ENCODE measurements at places on chromosomes 16 and 17.

- DNase-seq, result no peak
These were observed 100.5 kb upstream of the HS3ST3A1 start for GRCh38 chr17:13702266-13702665.

- no peak for DNase-seq
These were observed 69.7 kb downstream of the NLK start for GRCh38 chr17:28112181-28112580.

DNA sequence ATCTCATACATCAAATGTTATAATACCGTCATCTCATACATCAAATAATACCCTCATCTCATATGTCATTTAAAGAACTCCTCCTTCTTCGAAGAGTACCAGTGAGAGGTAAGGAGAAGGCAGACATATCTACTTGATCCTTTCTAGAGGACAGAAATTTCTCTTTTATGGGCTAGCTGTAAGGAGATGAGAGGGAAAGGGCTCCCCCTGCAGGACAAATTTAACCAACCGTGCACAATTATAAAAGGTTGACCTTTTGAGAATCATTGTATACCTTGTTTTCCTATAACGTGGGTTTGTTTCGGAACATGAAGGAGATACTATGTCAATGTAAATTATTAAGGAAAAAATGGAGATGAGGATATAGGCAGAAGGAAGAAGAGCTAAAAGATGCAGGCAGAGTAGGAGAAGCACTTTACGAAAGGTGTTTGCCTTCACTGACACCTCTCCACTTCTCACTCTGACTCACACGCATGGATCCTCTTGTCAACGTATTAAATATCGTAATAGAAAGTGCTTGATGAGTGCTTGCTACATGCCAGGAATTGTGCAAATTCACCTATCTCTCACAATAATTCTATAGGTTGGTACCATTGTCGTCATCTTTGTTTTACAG lies 465.9 kb upstream of the ERCC4 start:
- DNase-seq, result no peak

DNA sequence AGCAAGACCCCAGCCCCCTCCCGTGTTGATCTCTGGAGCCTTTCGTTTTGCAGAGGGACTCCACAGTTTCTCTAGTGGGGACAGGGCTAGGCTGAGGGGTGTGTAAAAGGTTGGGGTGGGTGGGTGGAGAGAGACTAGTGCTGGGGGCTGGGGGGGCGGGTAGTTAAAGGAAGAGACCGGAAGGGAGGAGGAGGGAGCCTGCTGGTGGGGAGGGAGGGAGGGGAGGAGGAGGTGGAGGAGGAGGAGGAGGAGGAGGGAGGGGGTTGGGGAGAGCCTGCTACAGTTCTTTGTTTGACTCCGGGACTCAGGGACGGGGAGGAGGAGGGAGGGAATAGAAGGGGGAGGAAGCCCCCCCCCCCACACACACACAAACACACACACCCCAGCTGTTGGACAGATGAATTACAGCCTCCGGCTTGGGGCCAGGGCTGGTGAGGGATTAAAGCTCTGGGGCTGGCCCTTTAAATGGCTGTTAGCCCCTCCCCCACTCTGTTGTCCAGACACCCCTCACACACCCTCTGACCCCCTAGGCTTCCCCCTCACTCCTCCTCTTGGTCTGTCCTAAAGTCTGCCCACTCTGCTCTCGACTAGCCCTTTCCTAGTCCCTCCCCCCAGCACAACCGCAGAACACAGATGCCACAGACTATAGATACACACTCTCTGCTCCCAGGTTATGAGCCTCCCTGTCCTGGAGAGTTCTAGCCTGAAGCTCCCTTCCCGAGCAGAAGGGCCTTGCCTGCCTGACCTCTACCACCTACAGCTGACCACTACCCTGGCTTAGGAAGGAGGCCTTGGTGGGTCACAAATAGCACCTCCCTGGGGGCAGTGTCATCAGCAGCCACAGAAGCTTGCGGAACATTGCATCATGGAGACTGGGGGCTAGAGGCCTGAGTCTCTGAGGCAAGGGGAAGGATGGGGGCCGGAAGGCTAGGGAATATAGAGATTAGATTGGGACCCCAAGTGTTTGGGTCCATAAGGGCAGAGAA lies 4.4 kb downstream of the KDM6B start:
- DNase-seq, result no peak

GRCh38 chr17:73011016-73011486 lies 81.4 kb downstream of the SLC39A11 start:
- DNase-seq, result no peak

- no peak for DNase-seq
These were observed 308 bp downstream of the GTF3C1 start for GRCh38 chr16:27549464-27549745.

DNA sequence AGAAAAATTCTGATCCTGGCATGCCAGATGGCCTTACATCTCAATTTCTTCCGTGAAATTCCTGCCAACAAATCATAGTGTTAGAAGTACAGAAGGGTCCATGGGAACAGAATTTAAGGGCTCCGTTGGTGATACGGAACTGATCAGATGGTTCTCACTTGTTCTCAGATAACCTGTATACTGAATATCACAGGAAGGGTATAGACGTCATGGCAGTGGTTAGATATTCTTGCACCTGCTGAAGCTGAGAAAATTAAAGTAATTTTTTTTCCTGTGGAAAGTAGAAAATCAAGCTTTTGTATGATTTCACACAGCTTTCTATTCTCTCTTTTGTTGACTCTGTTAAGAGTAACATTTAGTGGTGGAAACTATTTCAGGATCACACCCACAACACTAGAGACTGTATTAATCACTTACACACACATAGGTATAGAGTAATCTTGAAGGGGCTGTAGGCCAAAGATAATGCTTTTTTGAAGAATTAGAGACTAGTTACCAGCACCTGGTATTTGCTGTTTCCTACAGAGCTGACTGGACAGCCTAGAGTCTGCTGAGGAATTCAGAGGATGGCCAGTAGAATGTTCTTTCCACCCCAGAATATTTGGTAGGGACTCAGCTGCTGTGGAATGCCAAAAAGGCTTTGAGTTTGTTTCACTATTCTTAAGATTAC lies 7.5 kb downstream of the TENT4B start:
- no peak for DNase-seq

DNA sequence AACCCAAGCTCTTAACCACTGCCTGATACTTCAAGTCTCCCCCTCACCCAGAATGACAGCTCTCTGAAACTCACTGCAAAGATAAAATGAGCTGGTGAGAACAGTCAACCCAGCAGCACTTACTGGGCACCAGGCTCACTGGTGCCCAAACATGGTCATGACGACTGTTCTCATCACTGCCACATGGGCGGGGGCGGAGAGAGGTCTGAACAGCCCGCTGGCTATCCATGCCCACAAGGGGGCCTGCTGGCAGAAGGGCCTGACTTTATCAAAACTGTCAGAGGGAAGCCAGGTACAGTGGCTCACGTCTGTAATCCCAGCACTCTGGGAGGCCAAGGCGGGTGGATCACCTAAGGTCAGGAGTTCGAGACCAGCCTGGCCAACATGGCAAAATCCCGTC lies 4.0 kb downstream of the MYBBP1A start:
- no peak for DNase-seq

GRCh38 chr17:79799538-79800324 lies 2.9 kb upstream of the CBX8 start:
- DNase-seq, result no peak

- no peak for DNase-seq
These were observed 1.0 kb upstream of the ANTKMT start for GRCh38 chr16:719815-720446.
